ENCODE measurements at places on chromosomes 3 and 15. TPM values are rescaled to one million over a fixed set of nuclear protein-coding genes. Genes with fewer than 3 reads are reported as not detected.
A peak's percentile ranks its signal among the peaks of the same experiment; 100 is the strongest.

Gene ADIPOQ
- polyA plus RNA-seq: 0.13 TPM

Gene SMCO1
- polyA plus RNA-seq: not detected

Gene MST1R
- 15.9 TPM for polyA plus RNA-seq

Gene CAMP
- polyA plus RNA-seq: 1.4 TPM

Gene FOXB1
- not detected for polyA plus RNA-seq

Gene LZTFL1
- 8.6 TPM for polyA plus RNA-seq

Gene MNS1
- 1.2 TPM for polyA plus RNA-seq

Gene NR1I2
- polyA plus RNA-seq: 0.25 TPM

Gene HYAL1
- 25.8 TPM for polyA plus RNA-seq

GRCh38 chr3:126034481-126035361 lies 49.2 kb downstream of the SLC41A3 start:
- DNase-seq: no peak

DNA sequence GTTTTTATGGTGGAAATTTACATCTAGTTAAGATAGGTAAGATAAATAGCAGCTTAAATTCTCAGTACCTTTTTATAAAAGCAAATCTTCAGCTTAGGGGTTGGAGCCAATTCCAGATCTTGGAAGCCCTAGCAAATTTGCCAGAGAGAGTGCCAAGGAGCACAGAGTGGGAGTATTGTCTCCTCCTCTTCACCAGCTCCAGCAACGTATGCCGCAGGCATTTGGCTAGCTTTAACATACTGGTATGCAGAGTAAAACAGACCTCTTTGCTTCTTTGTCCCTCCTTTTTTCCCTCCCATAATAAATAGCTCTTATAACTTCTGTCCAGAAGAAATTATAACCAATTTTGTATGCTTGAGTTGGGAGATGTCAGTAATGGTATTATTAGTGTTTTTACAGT lies 140.4 kb downstream of the DIPK2A start:
- no peak for DNase-seq

- no peak for DNase-seq
Observed at GRCh38 chr3:56759532-56759931, 42.2 kb downstream of the ARHGEF3 start.

DNA sequence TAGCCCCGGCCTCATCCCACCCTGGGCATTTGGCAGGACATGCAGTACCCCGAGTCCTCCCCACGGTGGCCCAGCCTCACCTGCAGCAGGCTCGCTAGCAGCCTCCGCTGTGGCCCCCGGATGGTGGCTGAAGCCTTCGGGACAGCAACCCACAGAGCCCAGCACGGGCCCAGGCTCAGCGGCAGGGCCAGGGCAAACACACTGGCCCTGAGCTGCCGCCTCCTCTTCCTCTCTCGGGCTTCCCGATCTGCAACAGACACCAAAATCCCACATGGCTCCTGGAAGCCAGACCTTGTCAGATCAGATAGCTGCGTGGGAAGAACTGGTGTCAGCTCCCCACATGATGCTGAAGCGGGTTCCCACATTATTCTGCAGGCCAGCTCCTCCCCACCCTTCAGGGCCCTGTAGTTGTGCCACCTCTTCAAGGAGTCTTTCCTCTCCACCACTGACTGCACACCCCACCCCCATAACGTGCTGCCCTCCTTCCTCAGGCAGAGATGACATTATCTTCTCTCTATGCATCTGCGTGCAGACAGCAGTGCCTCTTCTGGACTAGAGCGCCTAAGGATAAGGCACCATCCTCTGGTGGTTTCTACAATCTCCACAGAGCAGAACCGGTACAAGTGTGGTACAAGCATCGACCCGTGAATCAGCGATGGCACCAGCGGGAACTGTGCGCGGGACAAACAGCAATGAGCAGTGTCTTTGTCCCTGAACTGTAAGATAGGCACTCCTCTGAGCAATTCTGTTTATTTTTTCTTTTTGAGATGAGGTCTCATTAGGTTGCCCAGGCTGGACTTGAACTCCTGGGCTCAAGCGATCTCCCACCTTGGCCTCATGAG lies 9.5 kb downstream of the TMEM44 start:
- no peak for DNase-seq

- no peak for DNase-seq
Observed at GRCh38 chr3:77204788-77205187, 164.9 kb downstream of the ROBO2 start.

- DNase-seq: no peak
Observed at GRCh38 chr3:72606005-72606800, 242.0 kb downstream of the SHQ1 start.

DNA sequence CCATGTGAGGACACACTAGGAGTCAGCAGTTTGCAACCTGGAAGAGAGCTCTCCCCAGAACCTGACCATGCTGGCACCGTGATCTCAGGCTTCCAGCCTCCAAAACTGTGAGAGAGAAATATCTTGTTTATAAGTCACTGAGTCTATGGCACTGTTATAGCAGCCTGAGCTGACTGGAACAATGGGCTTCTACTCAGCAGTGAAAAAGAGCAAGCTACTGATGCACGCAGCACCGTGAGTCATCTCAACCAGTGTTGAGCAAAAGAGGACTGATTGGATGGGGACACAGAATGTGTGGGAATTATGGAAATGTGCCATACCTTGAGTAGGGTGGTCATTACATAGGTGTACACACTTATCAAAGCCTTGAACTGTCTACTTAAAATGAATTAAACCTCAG lies 230.4 kb downstream of the PLCL2 start:
- no peak for DNase-seq

GRCh38 chr15:58641660-58642059 lies 107.8 kb downstream of the ADAM10 start:
- DNase-seq: peak; percentile 2

- no peak for DNase-seq
Observed at GRCh38 chr3:166291186-166291955, 454.1 kb upstream of the BCHE start.

DNA sequence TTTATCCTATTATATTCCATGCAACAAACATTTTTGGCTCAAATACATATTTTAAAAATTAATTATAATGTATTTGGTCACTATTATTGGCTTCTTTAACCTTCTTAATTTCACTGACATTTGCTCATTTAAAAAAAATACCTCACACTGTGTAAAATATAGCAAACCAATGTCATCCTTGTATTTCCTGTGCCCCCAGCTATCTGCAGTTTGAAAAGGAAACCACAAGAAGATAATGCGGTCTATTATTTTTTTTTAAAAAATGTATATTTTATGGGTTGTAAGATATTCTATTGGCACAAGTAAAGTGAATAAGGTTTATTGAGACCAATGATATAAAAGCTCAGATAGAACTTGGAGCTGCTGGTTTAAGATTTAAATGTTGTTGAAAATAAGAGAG lies 904.2 kb downstream of the SI start:
- DNase-seq: no peak

- DNase-seq: peak; percentile 95
Observed at GRCh38 chr15:64093627-64094417, at the start of gene CIAO2A. TSS of gene CIAO2A (minus strand) at chr15:64093838. CDS start at chr15:64093768, 70 bp downstream.

DNA sequence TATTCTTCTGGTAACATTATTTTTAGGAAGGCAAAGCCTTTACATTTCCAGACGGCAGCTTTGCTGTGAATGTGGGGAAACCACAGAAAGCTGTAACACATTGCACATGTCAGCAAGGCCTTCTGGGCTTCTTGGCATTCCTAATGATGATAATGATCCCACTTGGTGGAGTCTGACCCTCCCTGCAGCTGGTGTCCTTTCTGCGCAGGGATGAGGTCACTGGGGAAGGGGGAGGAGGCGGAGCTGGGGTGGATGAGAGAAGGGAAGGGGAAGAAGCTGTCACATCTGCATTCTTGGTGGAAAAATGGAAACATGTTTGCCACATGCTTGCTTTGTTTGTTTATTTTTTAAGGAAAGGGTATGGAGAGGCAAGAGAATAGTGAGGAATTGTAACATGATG lies 68.6 kb downstream of the FILIP1L start:
- DNase-seq: no peak

DNA sequence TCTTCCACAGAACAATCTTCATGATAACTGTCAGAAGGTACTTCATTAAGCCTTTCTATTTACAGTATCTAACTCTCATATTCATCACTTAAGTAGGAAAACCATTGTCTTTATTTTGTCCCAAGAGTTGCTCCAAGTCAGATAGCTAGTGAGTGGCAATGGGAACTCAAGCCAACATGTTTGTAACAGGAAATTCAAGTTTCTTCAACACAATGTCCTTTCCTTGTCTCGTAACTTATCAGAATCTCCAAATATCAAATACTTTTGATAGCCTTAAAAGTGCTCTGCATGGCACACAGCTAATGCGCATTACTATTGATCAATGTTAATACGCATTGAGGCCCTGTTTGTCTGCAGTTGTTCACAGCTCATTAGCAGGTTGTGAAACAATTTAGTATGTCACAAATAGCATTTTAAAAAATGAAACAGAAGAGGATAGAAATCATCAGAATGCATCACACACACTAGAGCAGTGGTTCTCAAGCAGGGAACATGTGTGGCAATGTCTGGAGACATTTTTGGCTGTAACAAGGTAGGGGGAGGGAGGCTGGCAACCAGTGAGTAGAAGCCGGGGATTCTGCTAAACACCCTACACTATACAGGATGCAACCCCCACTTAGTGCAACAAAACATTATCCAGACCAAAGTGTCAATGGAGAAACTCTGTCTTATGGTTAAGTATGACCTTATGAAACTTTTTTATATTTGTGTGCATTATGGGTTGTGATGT lies 27.5 kb downstream of the BTLA start:
- DNase-seq: no peak

- peak; percentile 44 for DNase-seq
Observed at GRCh38 chr3:18223571-18223970, 201.6 kb downstream of the SATB1 start.

DNA sequence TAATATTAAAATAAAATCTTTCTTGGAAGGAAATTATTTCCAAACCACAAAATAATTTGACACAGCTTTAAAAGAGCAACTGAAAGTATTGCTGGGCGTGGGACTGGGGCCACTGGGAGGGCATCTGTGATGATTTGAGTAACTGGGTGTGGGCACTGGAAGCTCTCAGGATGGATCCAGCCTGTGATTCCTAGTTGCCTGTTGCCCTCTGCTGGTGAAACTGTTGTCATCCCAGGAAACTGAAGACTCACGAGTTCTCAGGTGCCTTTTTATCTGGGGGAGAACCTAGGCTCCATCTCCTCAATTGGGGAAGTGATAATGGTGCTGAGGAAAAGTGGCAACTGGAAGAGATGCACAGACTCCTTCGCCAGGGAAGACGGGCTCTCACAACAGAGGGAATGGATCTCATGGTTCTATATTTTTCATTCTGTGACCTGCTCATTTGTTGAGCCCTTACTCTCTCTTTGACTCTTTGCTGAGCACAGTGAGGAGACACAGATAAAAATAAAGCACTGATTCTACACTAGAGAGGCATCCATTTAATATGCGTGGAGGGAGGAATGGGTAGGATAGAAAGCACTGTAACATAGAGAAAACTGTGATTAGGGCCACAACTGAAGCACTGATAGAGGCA lies 61.6 kb downstream of the TPRG1 start:
- DNase-seq: peak; percentile 86

DNA sequence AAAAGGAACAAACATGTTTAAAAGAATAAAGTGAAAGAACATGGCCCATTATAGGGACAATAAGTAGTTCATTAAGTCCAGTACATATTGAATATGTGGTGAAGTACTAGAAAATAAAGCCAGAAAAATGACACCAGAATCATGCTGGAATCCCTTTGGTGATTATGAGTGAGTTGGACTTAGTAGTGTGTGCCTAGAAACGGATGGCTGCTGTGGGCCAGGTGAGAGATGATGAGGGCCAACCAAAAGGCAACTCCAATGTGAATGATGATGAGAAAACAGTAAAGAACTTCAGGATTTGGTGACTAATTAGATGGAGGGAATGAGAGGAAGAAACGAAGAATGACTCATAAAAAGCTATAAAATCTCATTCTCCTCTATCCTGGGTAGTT lies 3.3 kb downstream of the CRYGS start:
- no peak for DNase-seq

DNA sequence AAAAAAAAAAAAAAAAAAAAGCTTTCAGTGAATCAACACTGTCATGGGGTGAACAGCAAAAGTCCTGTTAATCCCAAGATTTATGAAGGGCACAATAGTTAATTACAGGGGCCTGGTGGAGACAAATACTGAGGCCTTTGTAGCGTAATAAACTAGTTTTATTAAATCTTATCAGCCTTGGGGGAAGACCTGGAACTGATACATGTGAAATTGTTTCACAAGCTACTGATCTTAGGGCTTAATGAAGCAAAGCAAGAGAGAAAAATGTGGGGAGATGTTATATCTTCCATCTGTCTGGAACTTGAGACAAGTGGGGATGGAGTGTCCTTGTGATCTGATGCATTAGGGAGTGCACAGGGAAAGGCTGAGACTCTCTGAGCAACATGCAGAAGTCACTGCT lies 47.9 kb upstream of the OSBPL11 start:
- no peak for DNase-seq

- DNase-seq: peak; percentile 78
Observed at GRCh38 chr3:128076483-128077201, 24.4 kb downstream of the SEC61A1 start.

GRCh38 chr15:48002767-48003166 lies 118.0 kb upstream of the SLC24A5 start:
- peak; percentile 47 for DNase-seq

- DNase-seq: no peak
Observed at GRCh38 chr3:133171831-133172230, 133.6 kb downstream of the TMEM108 start.

GRCh38 chr3:196947136-196947859 lies 5.0 kb upstream of the NCBP2 start:
- DNase-seq: no peak

- DNase-seq: no peak
Observed at GRCh38 chr3:168094580-168094876, 1.2 kb downstream of the GOLIM4 start.

GRCh38 chr3:11290743-11291680 lies 18.8 kb downstream of the ATG7 start:
- DNase-seq: no peak

- peak; percentile 56 for DNase-seq
Observed at GRCh38 chr15:67193223-67193990, 61.1 kb downstream of the AAGAB start.

DNA sequence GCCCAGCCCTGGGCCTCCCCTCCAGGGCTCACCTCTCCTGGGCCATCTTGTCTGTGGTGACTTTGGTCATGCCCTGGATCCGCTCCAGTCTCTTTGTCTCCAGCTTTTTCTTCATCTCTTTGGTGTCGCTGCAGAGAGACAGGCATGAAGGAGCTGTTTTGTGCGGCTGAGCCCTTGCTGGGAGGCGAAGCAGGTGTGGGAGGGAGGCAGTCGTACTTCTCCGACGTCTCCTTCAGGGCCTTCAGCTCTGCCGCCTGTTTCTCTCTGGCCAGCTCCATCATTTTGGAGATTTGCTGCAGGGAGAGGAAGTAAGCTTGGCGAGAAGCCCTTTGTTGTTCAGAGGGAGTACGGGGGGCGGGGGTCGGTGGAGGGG lies 7.7 kb upstream of the ANKRD63 start:
- DNase-seq: no peak

Measured in stomach (tissue), 19 donors.